ENCODE measurements at places on chromosomes 6 and 20.

DNA sequence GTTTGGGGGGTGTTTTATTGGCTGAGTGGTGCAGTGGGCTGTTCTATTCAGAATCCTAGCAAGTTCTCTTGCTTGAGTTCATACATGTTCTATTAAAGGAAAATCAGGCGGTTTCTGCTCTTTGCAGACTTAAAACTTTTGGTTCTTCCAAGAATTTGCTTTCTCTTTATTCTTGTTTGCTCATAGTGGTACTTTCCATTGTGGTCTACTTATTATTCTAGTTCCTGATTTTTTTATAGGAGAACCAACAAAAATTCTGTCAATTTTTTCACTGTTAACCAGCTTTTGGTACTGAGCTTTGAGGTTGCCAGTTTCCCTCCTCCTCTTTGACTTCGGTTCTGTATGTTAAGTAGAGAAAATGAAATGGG lies 6.7 kb downstream of the AFDN start:
- no peak for DNase-seq

- no peak for DNase-seq
Observed at GRCh38 chr20:33569802-33570391, 80.0 kb downstream of the CBFA2T2 start.

DNA sequence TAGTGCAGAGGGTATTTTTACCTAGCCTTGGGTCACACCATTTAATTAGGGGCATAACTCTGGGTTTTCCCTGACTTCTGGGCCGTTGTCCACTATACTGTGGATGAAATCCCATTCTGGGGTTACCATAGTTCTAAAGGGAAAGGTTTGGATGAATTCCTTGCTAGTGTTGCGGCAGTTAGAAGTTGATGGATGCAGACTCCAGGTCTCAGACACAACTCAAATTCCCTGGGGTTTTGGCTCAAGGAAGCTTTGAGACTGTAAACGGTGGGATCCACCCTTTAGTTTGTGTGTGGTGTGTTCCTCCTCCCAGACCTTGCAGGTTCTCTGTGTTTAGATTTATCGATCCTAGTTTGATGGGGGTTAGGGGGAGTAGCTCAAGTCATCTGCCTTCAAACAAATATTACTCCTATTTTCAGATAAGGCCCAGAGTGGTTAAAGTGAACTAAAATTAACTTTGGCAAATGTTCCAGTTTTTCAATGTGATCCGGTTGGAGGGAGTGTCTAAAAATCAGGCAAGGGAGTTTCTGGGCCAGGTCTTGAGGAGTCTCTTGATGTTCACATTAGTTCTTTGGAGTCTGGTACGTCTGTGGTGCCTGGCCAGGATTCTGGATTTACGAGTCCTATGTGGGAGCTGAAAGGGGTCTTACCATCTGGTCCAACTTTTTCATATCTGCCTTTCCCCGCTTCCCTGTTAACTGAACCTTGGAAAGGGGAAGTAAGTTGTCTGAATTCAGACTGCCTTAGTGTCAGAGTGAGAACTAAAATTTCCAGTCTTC lies 1.5 kb downstream of the RALY start:
- DNase-seq = no peak

- DNase-seq = no peak
Observed at GRCh38 chr6:27840572-27840971, 71.6 kb downstream of the OR2B2 start.

GRCh38 chr6:41672016-41672415 lies 33.7 kb downstream of the MDFI start:
- no peak for DNase-seq

GRCh38 chr20:53879048-53879684 lies 191.2 kb downstream of the BCAS1 start:
- no peak for DNase-seq

DNA sequence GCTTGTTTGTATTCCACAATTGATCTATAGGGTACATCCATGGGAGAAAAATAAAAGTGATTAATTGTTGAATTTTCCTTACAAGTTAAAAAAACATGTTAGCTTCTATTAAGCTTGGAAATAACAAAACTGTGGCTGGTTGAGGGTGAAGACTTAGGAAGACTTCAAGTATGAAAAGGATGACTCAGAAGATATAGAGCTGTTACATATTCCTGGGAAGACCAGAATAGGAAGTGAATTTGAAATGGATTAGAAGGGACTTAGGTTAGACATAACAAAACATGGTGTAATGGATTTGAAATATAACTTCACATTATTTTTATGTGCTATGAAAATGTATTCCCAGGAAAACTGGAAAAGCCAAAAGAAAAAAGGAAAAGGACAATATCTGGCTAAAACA lies 732.2 kb downstream of the HDGFL1 start:
- DNase-seq = no peak

All from activated CD4-positive, alpha-beta T cell treated with anti-CD3 and anti-CD28 coated beads for 24 hours (primary cell).